Fibroblast of skin of abdomen (primary cell): ENCODE measurements at places on chromosomes 4 and X.

GRCh38 chrX:10045327-10046000, 78.3 kb downstream of the CLDN34 start:
- DNase-seq = no peak

- DNase-seq = no peak
Observed at GRCh38 chr4:85938062-85938461, 421.8 kb downstream of the MAPK10 start.

- no peak for DNase-seq
Observed at GRCh38 chr4:185645403-185645802, 110.1 kb upstream of the PDLIM3 start.

DNA sequence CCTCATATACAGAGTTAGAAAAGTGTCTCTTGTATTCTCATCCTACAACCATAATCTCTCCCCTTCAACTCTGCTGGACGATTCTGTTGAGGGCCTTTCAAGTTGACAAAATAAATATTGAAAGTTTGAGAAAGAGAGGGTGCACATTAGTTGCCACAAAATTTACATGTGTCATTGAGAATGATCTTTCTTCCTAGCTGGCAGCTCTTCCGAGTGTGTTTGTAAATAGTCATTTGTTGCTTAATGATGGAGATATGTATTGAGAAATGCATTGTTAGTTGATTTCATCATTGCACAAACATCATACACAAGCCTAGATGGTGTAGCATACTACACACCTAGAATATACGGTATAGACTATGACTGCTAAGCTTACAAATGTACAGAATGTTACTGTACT, 632.8 kb upstream of the AMOT start:
- DNase-seq = no peak

DNA sequence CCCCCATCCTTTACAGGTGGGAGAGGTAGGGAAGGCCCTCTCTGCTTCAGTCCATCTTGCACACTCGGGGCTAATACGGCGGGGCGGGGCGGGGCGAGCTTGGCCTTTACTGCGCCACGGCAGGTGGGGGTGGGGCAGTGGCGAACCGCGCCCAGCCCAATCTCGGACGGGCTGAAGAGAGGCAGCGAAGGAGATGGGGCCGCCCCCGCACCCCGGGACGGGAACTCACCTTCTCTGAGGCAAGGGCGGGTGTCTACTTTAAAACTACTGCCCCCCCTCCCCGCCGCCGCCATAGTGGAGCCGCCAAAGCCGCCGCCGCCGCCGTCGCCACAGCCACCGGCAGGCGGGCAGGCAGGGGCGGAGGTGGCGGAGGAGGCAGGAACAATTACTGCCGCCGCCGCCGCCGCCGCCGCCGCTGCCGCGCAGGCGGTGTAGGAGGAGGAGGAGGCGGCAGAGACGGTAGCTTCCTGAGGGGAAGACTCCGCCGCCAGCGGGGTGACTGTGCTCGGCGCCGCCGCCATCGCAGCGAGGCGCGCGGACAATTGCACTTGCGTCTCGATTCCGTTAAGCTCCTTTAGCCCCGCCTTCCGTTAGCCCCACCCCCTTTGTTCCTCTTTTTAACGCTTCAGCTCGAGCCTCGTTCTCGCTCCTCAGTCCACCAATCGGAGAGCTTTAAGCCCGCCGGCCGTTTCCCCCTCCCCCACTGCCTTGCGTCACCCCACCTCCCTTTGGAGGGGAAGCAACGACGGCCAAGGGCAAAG, at the start of gene ZMAT1:
Gene ZMAT1 (minus strand): TSS at position 540 of the 761 bp plus-strand sequence. CDS start 19 bp downstream, at position 521.
- peak; percentile 83 for DNase-seq

DNA sequence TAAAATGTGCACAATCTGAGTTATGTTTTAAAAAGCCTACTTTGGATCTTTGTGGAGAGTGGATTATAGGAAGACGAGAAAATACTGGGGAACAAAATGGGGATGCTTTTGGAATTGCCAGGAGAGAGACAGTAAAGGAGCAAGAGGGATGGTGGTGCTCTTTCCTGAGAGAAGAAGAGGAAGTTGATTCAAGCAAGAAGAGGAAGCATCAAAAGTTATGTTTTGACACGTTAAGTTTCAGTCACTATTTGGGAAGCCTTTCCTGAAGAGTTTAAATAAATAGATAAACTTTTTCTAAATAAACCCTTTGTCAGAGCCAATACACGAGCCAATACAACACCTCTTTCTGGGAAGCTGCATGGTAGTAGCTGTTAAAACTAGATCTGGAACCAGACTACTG, 394.1 kb downstream of the GALNTL6 start:
- DNase-seq = no peak

DNA sequence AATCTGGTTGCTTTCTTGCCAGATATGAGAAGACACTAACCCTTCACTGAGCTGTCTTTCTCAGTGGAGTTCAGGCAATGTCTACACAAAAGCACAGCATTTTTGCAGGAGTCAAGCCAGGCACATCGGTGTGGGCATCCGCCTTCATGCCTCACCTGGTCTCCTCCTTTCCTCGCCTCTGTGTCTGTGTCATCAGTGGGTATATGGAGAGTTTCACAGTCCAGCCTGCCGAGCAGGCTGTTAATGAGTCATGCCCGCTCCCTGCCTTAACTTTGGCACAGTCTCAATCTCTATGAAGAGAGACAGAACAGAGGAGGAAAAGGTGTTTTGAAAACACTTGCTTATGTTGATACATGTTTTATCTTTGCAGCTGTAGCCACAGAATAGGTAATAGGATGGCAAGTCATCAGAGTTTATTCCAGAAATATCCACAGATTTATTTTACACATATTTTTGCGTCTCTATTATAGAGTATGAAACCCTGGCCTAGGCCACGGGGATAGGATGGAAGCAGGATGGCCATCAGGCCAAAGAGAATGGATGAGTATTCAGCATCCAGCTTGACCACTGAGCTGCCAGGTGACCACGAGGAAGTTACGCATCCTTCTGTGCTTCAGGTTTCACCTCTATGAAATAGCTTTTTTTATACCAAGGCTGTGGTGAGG, 32.8 kb upstream of the MAML3 start:
- peak; percentile 51 for DNase-seq

DNA sequence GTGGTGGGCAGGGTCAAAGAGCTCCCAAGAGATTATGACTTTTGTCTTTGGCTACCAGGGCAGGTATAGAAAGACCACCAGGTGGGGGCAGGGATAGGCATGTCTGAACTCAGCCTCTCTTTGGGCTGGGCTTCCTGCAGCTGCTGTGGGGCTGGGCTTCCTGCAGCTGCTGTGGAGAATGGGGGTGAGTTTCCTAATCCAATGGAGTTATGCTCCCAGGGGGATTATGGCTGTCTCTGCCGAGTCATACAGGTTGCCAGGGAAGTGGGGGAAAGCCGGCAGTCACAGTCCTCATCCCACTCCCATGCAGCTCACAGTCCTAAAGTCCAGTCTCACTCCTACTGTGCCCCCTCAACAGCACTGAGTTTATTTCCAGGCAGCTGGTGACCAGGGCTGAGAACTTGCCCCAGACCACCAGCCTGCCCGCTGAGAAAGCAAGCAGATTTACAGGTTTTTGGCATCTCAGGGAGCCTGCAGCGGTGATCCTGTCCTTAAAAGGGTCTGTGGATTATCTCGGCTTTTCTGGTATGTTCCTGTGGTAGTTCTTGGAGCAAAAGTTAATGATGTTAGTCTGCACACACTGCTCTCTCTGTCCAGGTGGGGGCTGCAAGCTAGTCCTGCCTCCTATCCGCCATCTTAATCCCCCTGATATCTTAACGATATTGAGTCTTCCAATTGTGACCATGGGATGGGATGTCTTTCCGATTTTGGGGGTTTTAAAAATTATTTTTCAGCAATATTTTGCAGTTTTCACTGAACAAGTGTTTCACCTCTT, 133.4 kb downstream of the RTL9 start:
- DNase-seq = no peak

DNA sequence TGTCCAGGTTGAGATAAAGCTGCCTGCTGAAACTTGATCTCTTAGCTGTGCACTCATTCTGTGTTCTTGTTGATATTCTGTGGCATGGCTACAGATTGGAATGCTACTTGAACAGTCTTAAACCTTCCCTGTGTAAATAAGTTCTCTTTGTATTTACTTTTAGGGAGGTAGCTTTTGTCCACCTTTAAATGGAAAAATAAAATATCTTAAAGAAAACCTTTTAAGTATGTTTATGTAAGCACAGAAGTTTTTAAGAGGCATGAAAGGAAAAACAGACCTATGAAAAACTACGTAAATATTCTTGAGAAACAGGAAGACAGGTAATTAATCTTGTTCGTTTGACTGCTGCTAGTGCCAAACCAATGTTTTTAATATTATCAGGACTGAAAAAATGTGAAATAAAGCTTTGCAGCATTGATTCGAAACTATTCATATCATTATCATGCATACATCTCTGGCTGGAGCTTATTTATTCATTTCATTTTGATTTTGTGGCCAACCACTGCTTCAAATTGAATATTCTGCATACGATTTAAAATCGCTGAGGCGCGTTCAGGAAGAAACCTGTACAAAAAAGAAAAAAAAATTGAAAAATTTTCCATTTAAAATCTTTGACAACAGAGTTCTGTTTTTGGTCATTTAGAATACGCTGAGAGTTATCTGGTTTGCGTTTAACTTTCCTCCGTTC, 17.8 kb downstream of the HSD17B13 start:
- no peak for DNase-seq

- peak; percentile 49 for DNase-seq
Observed at GRCh38 chrX:49919617-49920016, 2.8 kb upstream of the CLCN5 start.

DNA sequence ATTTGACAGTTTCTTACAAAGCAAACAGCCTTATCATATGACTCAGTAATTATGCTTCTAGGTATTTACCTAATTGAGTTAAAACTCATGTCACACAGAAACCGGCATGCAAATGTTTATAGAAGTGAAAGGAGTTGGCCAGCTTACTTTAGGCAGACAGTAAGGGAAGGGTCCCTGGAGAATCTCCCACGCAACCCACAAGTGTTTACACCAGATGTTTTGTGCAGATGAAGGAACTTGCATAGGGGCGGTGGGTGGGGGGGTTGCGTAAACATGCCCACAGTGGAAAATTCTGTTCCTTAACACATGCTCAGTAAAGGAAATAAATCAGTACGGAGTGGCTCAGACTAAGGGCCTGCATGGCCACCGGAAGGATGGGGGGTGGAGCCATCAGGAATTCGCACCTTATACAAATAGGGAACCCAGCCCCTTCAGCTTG, 330.5 kb upstream of the AADAT start:
- peak; percentile 66 for DNase-seq

GRCh38 chrX:369563-370101, 17.1 kb downstream of the PPP2R3B start:
- DNase-seq = no peak

- DNase-seq = peak; percentile 94
Observed at GRCh38 chrX:123920105-123920785, 41.3 kb upstream of the STAG2 start.

DNA sequence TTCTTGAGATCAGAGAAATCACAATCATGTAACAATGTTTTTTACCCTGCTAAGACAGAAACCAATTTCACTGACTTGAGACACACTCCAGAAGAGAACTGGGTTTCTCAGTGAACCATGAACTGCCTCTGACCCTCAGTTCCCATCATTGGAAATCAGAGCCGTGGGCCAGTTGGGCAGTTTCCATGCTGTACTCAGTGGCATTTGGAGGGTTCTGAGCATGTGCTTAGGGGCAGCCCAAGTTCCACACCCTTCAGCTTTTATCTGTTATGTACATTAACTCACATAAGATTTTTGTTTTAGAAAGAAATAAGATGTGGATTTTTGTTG, 77.9 kb downstream of the BTC start:
- no peak for DNase-seq

DNA sequence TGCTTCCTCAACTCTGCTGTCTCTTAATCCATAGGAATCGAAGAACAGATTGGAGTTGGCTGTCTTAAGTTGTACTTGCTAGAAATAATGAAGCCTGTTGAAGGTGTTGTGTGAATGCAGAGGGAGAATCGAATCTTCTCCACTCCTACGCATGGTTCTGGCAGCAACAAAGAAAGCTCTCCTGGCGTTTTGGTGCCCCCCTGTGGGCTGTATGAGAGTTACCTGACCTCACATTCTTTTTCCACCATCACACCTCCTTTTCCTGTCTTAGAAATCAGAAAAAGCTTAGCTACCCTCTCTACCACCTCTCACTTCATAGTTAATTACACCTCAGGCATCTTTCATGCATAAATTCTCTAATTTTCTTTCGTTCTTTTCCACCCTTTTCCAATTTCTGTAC, 16.3 kb downstream of the KLF8 start:
- peak; percentile 24 for DNase-seq

DNA sequence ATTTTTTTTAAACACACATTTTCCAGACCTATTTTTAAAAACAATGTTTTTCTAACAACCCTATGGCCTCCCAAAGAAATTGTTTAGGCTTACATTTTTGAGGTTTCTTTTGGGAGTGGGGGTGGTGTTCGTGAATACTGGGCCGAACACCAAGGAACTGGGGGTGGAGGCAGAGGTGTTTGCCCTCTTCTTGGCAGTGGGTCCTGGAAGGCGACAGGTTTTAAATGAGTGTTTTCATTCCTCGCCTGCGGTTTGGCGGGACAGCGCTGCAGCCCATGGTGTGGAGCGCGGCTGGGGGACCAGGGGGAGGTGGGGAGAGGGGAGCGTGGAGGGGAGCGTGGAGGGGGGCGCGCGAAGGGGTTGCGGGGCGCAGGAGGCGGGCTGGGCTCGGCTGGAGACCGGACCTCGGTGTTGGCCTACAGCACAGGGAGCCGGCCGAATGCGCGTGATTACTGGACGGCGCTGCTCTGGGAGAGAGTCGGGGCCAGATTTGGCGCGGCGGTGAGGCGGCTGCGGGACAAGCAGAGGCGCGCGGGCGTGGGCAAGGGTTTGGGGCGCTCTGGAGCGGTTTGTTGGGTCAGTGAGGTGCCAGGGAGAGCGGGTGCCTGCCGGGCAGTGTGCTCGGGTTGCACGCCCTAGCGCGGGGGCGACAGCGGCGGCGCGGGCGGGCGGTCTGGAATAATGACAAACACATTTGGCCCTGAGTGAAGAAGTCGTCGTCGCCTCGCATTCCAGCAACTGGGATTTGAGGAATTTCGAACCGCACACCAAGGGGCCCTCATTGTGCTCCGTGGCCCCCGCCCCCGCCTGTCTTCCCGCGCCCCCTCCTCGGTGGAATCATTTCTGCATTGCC, 764 bp downstream of the PDGFRA start:
- peak; percentile 65 for DNase-seq

DNA sequence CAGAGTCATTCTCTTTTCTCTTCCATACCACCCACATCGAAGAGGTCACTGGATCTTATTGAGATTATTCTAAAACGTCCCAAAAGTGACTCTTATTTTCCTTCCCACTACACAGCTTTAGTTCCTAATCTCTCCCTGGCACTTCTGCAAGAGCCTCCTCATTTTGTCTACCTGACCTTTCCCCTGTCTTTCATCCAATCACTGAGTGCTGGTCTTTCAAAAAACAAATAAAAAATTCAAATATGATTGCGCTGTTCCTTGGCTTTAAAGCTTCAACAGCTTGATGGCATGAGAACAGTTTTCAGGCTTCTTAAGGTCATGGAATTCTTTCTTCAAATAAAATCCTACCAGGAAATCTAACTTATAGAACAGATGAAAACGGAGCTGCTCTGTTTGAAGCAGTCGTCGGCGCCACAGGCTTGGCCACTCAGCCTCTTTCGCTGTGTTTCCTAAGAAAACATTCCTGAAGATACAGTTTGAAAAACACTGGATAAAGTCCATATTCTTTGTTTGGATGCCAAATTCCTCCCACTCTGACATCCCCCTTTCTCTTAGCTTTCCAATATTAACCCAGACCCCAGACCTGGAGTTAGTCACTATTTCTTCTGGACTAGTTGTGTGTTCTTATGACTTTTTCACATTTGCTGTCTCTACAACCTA, 12.5 kb downstream of the SYTL5 start:
- no peak for DNase-seq

- DNase-seq = no peak
Observed at GRCh38 chr4:171024720-171025303, 788.4 kb upstream of the GALNTL6 start.

- no peak for DNase-seq
Observed at GRCh38 chr4:6224735-6225134, 24.4 kb upstream of the JAKMIP1 start.
